Stimulated activated CD8-positive, alpha-beta memory T cell treated with anti-CD3 and anti-CD28 coated beads, Interleukin-7, amount 100 ng/mL, for 1 hour (primary cell): ENCODE measurements at places on chromosomes 6 and 20.

- DNase-seq, result no peak
These were observed 224.8 kb upstream of the RREB1 start for GRCh38 chr6:6883011-6883410.

DNA sequence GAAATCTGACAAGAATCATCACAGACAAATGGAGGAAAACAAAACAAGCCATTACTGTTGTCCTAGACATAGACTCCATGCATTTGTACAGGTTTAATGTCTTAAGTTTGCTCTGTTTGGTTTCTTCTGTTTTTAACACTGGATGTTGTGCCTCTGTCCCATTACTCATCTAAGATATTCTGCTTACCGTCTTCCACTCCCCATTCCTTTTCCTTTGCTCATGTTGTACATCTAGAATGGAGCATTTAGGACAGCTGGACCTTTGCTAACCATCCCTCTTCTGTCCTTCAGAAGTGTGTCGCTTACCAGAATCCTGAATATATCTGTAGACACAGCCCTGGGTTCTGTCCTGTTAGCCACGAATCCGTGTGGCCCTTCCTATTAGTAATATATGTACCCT is 35.2 kb downstream of the RAB22A start:
- DNase-seq, result no peak

GRCh38 chr20:50320005-50320900 is 129.6 kb downstream of the CEBPB start:
- DNase-seq, result no peak

- no peak for DNase-seq
These were observed 138.0 kb upstream of the ARID1B start for GRCh38 chr6:156639009-156639721.
